ENCODE measurements at places on chromosomes 3 and 15.

DNA sequence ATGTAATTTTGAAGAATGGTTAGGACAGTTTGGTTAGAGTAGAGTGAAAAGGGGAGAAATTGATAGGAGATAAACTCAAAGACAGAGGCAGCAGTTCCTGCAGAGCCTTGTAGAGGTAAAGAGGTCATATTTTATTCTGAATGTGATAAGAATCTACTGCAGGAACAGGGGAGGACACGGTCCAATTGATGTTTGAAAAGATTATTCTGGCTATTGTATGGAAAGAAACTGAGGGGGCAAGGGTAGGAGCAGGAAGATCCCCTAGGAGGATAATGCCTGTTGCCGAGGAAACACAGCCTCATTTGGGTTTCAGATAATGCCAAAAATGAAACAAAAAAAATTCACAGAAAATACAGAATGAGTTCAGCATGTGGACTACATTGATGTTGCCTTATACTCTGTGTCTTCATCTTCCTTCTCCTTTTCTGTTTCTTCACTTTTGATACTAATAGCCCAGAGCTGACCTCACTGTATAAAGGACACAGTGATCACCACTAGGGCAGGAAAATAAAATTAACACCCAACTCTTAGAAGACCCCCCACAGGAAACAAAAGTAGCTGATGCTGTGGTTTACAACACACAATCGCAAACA lies 454.6 kb upstream of the UBE2E2 start:
- no peak for DNase-seq

- DNase-seq: no peak
Measured at GRCh38 chr3:77799278-77799677, 759.4 kb downstream of the ROBO2 start.

DNA sequence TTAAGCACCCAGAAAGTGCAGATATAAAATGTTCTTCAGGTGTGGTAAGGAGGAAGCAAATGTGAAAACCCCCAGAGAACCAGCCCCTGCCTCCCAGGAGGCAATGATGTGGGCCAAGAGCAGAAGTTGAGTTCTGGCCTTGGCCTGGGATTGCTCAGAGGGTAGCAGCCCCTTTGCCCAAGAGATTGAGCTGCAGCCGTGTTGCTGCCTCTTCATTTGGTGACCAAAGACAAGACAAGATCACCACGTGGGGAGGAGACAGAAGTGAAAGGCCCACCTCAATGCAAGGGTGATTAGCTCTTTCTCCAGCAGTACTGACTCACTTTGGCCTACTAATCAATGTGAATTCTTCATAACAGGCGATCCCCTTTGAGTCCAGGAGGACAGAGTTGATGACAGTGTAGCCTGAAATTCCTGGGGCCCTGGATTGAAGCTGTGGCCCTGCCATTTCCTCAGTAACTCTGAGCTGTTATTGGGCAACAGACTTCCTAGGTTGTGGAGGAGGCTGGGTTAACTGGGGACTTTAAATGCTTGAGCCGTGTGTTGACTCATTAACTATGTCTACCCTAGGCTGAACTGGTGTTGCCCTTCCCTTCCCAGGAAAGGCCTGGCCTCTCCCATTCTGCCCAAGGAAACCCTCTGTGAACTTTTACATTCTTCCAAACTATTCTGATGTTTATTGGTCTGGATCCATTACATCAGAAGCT lies 86.5 kb downstream of the ST6GAL1 start:
- no peak for DNase-seq

DNA sequence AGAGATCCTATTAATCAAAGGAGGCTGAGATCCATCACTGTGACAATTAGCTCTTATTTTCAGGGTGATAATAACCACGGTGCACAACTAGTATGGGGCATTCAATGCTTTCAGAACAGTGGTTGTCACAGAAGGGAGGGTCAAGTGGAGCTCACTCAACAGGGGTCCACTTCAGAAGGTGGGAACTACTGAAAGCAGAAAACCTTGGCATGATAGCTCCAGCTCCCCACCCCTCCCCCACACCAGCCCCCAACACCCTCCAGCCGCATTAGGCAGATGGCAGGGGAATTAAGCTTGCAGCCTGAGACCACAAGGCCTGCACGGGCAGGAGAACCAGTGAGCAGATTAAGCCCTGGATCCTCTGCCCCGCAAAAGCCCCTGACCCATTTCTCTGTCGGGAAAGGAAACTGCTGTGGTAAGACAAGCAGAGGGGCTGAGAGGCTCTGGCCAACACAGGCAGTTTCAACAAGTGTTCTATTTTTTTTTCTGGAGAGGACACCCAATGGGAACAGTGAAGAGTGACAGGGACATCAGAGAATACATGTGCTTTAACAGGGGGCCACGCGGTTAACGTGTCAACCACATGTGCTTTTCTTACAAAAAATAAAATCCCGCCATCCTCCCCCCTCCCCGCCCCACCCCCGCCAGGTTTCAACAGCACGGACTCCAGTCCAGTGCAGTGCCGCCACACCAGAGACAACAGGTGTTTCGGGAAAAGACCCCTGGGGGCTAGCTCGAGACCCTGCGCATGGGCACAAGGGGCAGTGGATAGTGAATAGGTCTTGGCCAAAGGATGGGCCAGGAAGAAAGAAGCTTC lies 997 bp downstream of the FYCO1 start:
- no peak for DNase-seq

DNA sequence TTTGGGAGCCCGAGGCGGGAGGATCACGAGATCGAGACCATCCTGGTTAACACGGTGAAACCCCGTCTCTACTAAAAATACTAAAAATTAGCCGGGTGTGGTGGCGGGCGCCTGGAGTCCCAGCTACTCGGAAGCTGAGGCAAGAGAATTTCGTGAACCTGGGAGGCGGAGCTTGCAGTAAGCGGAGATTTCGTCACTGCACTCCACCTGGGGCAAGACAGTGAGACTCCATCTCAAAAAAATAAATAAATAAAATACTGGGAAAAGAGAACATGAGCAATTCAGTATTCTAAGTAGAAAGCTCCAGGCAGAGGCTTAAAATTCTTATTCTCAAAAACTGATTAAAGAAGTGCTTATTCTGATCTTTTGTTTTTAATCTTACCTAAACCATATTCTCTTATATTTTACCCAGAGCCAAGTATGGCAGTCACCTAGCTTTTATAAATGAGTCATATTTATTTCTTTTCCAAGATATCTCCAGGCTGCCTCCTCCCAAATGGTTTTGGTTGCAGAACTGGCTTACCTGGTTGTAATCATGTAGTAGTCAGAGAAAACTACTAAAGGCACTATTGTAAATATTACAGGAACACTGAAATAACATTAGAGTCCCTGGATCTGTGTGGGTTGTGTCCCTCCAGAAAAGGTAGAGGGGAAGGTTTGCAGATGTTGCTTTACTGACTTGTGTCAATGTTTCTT lies 45.8 kb upstream of the DYNC1LI1 start:
- no peak for DNase-seq

GRCh38 chr3:36496684-36497633 lies 116.7 kb downstream of the STAC start:
- DNase-seq: no peak

- no peak for DNase-seq
Measured at GRCh38 chr3:5192571-5193365, 5.3 kb downstream of the EDEM1 start.

- no peak for DNase-seq
Measured at GRCh38 chr15:91769476-91769875, 84.0 kb upstream of the SLCO3A1 start.

- no peak for DNase-seq
Measured at GRCh38 chr3:34013818-34014570, 215.6 kb downstream of the PDCD6IP start.

- DNase-seq: no peak
Measured at GRCh38 chr15:48795901-48796300, 15.0 kb downstream of the CEP152 start.

- no peak for DNase-seq
Measured at GRCh38 chr3:64621726-64622395, 65.9 kb downstream of the ADAMTS9 start.

- DNase-seq: no peak
Measured at GRCh38 chr3:135131290-135131689, 336.2 kb downstream of the EPHB1 start.

GRCh38 chr3:30531017-30531570 lies 75.3 kb upstream of the TGFBR2 start:
- no peak for DNase-seq

DNA sequence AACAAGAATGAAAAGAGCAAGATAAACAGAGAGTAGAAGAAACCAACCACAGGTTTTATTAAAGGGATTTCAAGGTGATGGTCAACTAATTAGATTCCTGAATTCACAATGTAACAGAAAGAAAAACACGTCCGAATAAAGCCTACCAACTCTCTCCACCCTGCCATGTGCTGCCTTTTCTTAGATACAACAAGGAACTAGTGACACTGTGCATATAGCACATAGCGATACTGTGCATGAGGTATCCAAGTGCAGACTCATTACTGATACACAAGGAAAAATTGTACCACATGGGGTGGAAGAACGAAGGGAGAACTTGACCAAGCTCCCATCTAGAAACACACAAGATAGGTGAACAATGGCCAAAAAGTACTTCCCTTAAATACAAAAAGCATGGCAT lies 154.6 kb downstream of the MAGI1 start:
- DNase-seq: no peak

DNA sequence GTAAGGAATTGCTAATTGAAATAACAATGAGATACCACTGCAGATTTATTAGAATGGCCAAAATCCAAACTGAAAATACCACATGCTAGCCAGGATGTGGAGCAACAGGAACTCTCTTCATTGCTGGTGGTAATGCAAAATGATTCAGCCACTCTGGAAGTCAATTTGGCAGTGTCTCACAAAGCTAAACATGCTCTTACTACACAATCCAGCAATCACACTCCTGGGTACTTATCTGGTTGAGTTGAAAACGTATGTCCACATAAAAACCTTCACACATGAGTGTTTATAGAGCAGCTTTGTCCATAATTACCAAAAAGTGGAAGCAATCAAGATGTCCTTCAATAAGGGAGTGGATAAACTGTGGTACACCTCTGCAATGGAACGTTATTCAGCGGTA lies 113.3 kb downstream of the SMAD6 start:
- DNase-seq: no peak

DNA sequence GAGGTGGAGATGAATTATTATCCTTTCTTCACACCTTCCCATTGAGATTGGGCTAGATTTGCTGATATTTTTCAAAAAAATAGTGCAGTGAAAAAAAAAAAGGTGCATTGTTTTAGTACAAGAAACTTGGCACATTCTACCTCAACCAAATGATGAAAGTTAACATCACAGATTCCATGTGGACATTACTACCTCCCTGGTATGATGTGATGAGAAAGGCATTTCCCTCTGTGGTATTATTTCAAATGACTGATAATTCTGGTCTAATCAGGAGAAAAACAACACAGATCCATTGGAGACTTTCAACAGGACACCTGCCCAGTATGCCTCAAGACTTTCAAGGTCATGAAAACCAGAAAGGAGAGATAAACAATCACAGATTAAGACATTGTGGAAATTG lies 313.4 kb downstream of the BCHE start:
- DNase-seq: no peak

- DNase-seq: no peak
Measured at GRCh38 chr3:66585520-66586095, 84.8 kb upstream of the LRIG1 start.

DNA sequence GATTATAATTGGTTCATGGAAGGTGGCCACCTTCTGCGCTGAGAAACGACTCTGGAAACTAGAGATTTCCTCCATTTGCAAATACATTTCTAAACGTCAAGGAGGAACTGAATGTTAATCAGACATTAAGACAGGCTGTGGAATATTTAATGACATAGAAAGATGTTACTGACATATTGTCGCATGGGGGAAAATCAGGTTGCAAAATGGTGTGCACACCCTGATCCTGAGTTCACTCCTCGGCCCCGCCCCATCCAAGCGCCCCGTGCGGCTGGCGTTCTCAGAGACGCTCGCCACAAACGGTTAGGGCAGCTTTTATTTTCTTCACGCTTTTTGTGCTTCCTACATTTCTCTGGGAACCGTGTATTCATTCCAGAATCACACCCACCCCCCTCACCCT lies 10.7 kb downstream of the H1-8 start:
- no peak for DNase-seq

DNA sequence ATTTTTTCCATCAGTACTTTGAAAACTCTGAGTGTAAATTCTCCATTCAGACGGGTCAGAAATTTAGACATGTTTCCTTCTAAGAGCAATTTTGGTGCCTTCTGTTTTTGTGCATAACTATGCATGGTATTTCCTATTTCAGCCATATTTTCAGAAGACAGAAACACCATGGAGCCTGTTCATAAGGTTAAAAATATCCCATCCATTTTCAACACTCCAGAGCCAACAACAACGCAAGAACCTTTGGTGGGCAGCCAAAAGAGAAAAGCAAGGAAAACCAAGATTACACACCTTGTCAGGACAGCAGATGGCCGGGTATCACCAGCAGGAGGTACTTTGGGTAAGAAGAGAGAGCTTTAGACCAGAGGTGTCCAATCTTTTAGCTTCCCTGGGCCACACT lies 275.6 kb downstream of the BBX start:
- DNase-seq: no peak

GRCh38 chr15:57527382-57528091 lies 64.2 kb upstream of the MYZAP start:
- no peak for DNase-seq

DNA sequence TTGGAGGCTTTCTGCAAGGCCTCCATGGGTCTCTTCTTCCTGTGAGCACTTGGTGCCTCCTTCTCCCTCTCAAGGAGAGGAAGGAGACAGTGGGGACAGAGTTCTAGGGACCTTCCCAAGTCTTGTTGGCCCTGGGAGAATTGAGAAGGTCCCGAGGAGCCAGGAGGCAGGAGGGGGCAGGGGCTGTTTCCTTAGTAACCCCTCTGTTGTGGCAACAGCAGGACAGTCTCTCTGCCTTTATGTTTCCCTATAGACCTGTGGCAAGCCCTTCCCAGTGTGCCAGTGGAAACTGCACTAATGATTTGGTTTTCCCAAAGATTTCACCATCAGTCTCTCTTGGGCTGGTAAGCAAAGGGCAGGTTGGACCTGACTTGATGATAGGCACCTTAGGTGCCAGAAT lies 87.8 kb upstream of the GALNT15 start:
- DNase-seq: no peak

- DNase-seq: no peak
Measured at GRCh38 chr3:114878114-114878839, 268.8 kb downstream of the ZBTB20 start.

- no peak for DNase-seq
Measured at GRCh38 chr3:61194892-61195538, 56.2 kb downstream of the FHIT start.

- DNase-seq: no peak
Measured at GRCh38 chr15:30985081-30985531, 6.3 kb downstream of the MTMR10 start.

GRCh38 chr15:56732135-56732885 lies 999 bp downstream of the ZNF280D start:
- no peak for DNase-seq

- no peak for DNase-seq
Measured at GRCh38 chr3:113758389-113759024, 11.7 kb downstream of the ATP6V1A start.

GRCh38 chr3:61530355-61530754 lies 31.0 kb upstream of the PTPRG start:
- no peak for DNase-seq

GRCh38 chr3:169699070-169699469 lies 35.6 kb upstream of the MECOM start:
- DNase-seq: no peak

Data from sciatic nerve (tissue), 2 donors.